A673 (cell line): ENCODE measurements at places on chromosomes 3 and 15.

- DNase-seq, result no peak
Measured at GRCh38 chr3:109977897-109978296, 640.6 kb upstream of the DPPA4 start.

- DNase-seq, result no peak
Measured at GRCh38 chr3:64353226-64353625, 128.0 kb upstream of the PRICKLE2 start.

DNA sequence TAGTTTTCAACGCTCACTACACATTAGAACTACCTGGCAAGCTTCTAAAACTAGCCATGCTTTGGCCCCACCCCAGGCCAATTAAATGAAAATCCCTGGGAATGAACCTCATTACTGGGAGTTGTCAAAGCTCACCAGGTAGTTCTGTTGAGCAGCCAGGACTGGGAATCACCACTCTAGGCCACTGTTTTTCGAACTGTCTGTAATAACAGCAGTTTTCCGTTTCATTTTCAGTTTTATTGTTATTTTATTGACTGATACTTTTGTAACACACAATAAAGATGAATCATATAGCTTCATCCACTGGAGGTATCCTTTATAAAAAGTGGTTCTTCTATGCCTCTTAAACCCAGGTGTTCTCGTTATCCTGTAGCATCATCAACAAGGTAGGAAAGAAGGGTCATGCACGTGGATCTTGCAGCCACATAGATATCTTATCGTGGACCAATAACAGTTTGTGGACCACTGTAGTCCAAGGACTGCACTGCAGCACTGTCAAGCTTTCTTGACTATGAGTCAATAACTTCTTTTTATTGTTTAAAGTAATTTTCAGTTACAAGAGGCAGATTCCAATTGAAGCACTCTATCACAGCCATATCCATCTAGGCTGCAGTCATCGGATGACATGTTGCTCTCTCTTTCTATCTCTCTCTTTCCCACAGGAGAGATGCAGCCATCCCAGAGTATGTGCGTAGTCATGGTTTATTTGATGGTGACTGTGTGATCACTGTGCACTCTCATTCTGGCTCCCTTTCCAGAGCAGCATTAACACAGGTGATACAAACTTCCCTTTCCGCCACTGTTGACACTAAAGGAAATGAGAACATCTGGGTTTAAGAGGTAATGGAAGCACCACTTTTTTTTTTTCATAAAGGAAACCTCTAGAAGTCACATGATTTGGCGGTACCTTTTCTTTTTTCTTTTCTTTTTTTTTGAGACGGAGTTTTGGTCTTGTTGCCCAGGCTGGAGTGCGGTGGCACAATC lies 39.0 kb upstream of the BLM start:
- no peak for DNase-seq

GRCh38 chr3:143067201-143067600 lies 52.4 kb upstream of the CHST2 start:
- DNase-seq, result no peak

- no peak for DNase-seq
Measured at GRCh38 chr3:194101592-194102432, 34.1 kb upstream of the HES1 start.

DNA sequence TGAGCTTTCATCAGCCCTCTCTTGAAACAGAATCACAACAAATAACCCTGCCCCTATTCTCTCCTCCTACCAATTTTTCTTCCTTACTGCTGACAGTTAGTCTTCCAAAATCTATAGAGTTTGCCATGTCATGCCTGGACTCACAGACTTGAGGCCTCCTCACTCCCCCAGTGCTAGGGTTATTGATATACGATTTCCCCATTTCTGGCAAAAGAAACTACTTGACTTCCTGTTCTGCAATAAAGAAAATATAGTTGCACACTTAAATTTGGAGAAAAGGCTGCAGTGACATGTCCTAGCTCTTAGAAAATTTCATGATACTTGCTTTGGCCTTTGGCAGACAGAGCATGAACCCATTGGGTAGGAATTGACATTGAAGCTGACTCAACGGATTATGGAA lies 75.9 kb downstream of the CYP19A1 start:
- DNase-seq, result no peak

DNA sequence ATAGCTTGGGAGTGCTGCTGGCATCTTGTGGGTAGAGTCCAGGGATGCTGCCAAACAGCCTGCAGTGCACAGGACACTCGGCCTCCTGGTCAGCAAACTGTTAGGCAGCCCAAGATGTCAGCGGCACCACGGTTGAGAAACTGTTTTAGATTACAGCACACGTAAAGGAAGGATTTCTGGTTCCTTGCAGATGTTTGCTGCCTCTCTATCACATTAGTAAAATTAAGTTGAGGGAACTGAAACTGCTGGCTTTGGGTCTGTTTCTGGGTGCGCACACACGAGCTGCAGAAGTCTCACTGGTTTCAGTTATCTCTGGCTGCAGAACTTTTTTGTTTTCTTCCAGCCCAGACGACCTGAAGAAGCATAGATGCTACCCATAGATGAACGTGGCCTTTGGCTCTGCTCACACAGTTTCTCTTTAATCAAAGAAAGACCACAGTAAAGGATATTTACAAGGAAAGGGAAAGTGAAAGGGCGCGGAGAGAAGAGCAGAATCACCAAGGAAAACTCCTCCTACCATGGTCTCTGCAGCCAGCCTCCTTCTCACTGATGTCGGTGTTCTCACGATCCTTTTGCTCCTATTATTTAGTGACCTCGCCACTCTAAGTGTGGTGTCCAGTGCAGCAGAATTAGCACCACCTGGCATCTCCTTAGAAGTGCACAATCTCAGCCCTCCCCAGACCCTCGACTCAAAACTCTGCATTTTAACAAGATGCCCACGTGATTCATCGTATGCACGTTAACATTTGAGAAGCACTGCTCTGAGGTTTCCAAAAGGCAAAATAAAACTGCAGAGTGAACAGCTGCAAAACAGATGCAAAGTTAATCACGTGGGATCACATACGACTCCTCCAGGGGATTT lies 50.6 kb upstream of the AKAP13 start:
- DNase-seq, result no peak

- no peak for DNase-seq
Measured at GRCh38 chr15:96553931-96554330, 223.4 kb downstream of the NR2F2 start.

DNA sequence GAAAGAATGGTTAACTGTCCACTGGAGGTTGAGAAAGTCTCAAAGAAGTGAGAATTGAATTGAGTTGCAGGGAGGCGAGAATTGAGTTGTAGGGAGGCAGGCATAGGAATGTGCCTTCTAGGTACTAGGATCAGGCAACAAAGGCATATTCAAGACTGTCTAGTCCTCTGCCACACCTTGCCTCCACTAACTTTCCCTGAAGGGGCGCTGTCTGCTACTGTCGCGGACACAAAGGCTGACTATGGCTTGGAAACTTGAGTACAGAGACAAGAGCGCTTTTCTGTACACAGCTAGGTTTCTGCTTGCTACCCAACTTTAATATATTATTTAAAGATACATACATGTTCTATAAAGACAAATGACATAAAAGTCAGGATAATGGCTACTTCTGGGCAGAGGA lies 10.4 kb upstream of the FBXL22 start:
- no peak for DNase-seq

DNA sequence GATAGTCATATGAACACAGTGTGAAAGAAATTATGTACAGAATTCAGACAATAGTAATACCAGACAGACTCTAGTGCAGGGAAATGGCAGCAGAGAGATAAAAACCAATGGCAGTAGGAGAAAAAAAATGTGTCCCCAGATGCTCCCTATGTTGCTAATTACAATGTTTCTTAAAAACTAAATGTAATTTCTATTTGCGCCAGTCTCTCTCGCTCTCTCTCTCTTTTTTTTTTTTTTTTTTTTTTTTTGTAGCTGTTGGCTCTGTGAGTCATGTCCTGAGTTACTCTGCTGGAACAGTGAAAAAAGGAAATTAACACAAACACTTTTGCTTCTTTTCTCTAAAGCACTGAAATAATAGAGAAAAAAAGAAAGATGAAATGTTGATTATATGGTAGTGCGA lies 871.9 kb downstream of the GBE1 start:
- DNase-seq, result no peak

DNA sequence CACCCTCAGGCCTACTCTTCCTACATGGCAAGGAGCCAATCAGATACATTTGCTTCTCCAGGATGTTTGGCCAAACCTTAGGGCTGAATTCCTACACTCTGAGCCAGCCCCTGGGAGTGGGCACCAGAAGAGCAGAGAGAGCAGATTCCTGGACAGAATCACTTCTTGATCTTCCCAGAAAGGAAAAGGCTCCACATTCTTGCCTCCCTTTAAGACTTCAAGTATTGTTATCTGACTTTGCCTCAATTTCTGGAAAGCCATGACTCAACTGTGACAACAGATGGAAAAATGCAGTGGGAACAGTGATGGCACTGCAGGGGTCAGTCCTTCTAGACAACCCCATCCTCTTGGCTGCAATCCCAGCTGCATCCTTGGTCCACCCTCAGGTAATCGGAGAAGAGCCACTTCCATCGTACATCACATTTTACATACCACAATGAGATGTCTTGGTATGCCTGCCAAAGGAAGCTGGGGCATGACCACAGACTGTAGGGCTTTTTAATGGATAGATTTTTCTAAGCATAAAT lies 21.0 kb downstream of the SLCO2A1 start:
- DNase-seq, result no peak

DNA sequence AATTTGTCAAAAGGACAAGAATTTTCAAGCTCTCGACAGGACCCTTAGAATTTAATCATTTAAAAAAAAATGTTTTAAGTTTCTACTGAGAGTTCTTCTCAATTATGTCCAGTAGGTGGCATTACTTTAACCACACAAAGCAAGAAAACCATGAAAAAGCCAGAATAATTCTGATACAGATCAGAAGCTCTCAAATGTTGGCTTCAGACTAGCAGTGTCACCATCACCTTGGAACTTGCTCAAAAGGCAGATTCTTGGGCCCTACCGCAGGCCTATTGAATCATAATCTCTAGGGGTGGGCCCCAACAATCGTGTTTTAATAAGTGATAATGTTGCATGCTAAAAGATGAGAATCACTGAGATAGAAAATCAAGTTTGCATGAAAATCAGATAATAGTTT lies 99.5 kb upstream of the KCNMB2 start:
- DNase-seq, result peak; percentile 65

GRCh38 chr3:414063-414462 lies 217.5 kb downstream of the CHL1 start:
- DNase-seq, result peak; percentile 42

DNA sequence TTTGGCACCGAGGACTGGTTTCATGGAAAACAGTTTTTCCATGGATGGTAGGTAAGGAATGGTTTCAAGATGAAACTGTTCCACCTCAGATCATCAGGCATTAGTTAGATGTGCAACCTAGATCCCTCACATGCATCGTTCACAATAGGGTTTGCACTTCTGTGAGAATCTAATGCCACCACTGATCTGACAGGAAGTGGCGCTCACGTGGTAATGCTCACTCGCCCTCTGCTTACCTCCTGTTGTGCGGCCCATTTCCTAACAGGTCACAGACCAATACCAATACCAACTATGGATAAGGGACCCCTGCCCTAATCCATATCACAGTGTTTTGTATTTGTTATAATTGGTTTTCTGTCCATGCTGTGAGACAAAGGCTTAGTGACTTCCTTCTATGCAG lies 58.9 kb downstream of the SLMAP start:
- DNase-seq, result no peak

DNA sequence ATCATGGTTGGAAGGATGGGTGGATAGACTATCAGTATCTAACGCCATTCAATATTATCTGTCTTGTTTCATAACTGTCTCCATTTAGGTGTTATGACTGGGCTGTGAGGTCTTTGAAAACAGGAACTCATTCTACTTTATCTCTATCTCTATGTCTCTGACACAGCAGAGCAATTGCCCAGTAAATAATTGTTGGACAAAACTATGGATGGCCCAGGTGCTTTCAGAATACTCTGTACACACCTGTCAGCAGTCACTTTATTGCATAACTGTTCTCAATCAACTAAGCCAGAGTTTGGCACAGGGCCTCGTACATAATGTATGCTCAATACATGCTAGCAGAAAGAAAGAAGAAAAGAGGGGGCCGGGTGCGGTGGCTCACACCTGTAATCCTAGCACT lies 210.3 kb downstream of the OPA1 start:
- DNase-seq, result no peak

- DNase-seq, result no peak
Measured at GRCh38 chr15:90141646-90142045, 39.4 kb upstream of the IDH2 start.

DNA sequence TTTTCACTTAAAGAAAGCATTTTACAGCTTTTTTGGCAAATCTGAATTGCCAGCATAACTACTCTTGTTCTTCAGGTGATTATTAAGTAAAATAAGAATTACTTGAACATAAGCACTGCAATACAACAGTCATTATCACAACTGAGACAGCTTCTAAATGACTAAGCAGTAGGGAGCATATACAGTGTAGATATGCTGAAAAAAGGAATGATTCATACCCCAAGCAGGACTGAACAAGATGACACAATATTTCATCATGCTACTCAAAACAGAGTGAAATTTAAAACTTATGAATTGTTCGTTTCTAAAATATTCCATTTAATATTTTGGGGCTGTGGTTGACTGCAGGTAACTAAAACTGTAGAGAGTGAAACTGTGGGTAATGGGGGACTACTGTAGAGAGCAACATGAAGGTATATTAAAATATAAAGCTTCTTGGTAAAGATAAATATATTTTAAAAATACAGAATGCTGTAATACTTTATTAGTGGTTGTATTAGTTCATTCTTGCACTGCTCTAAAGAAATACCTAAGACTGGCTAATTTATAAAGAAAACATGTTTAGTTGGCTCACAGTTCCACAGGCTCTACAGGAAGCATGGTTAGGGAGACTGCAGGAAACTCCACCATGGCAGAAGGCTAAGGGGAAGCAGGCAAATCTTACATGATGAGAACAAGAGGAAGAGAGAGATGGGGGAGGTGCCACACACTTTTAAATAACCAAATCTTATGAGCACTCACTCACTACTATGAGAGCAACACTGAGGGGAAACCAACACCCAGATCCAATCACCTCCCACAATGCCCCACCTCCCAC lies 84.8 kb downstream of the DCLK3 start:
- DNase-seq, result peak; percentile 46

DNA sequence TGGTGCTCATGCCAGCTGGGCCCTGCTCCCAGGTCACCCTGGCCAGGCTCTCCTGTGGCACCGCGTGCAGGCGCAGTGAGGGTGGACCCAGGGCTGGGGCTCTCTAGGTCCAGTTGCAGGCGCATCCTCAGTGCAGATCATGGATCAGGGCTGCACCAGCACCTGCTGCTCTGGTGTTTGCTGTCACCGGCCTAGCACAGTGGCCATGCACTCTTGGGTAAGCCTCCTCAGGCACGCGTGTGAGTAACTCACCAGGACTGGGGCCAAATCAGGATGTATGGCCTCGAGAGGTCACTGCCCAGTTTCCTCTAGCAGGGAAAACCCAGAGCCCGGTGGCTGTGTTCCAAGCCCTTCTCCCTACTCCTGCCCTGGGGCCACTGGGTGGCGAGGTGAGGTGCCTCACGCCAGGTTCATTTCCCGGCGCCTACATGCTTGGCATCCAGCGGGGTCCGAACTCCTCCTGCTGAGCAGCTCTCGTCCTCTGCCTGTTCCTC lies 45.5 kb upstream of the SLC41A3 start:
- DNase-seq, result no peak

GRCh38 chr3:43094851-43095250 lies 11.0 kb downstream of the POMGNT2 start:
- DNase-seq, result no peak
